ENCODE measurements at places on chromosomes 2 and 18.

DNA sequence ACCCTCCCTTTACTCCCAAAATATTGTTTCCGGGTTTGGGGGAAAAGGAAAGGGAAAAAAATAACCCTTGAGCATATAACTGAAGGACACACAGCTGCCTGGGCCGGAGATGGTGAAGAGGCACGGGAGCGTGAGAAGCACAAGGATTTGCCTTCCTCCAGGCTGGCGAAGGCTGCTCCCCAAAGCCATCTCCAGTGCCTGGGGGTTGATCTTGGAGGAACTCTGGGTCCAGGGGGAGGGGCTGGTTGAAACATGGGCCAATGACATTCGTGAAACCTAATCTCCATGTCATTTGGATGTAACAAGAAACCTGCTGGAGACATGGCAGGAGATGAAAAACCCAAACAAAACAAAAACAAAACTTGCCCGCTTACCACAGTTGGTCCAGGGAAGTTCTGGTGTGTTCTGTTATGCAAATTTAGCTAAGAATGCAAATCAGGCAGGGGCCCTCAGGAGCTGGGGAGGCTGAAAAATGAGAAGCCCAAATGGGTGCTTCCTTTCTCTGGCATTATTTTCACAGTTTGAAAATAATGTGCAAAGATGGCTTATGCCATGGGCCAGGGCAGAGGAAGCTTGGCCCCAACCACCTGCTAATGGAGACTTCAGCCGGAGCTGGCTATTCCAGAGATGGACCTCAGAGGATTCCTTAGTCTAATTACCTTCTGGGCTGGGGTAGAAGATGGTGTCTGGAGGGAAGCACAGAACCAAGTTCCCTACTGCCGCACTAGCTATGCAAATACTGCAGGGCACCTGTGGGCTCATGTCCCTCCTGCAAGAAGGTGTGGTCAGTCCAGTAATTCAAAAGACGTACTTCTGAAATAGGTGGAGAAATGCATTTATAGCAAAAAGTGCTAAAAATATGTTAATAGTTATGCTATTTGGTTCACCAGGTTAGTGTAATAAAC is 180.9 kb downstream of the BCL2 start:
- DNase-seq = no peak

DNA sequence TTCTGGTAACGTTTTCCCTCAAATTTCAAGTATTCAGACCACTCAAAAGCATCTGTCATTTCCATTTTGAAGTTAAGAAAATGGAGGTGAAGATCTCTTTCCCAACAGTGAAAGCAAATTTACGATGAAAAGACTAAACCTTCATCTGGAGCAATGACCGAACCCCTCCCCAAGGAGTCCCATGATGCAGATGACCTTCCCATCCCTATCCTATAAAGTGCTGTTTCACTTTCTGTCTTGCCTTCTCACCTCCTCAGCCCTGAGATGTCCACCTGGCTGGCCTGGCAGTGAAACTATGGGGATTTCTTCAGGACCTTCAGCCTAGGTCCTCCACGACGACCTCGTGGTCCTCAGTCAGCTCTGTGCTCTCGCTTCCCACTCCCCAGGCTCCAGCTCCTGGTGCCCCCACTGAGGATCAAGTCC is 925 bp upstream of the NPC1 start:
- DNase-seq = no peak

- DNase-seq = no peak
Measured at GRCh38 chr2:236628981-236629605, 59.5 kb downstream of the ACKR3 start.

GRCh38 chr2:64541547-64541946 is 17.4 kb downstream of the AFTPH start:
- no peak for DNase-seq

Data from fibroblast of the conjunctiva (primary cell).